Muscle of leg (tissue), 16 donors: ENCODE measurements at places on chromosomes 11 and 22. TPM values are rescaled to one million over a fixed set of nuclear protein-coding genes. Genes with fewer than 3 reads are reported as not detected.

The KRTAP5-1 gene
- total RNA-seq, result not detected

The ALG9 gene
- 25.7 TPM for total RNA-seq

DNA sequence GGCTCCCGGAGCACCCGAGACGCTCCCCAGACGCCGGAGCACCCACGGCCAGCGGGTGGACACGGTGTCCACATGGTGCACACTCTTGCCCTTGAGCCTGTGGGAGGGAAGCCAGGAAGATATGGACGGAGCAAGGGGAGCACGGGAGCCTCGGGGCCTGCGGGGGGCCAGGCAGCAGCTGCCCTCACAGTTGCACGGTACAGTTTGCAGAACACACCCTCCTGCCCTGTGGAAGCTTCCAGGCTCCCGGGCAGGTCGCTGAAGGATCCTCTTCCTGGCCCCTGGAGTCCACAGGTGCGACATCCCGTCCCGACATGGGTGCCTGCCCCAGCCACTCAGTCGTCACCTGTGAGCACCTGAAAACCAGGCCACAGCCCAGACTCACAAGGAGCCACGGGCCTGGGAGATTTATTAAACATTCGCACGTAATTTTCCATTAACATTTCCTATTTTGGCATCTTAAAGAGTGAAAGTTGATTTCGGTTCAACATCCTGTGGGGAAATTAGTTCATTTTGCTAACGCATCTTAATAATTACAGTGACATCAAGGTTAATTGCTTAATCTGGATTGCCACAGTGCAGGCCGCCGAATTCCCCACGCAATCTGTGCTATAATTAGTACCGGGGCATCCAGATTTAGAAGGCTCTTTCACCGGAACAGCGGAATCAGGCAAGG, 253.3 kb downstream of the BRD1 start:
- no peaks in the 10 kb centered on the region for H3K36me3 ChIP-seq
- H3K27ac ChIP-seq, result no peak overlapping the region
- no peaks in the 10 kb centered on the region for H3K27me3 ChIP-seq

DNA sequence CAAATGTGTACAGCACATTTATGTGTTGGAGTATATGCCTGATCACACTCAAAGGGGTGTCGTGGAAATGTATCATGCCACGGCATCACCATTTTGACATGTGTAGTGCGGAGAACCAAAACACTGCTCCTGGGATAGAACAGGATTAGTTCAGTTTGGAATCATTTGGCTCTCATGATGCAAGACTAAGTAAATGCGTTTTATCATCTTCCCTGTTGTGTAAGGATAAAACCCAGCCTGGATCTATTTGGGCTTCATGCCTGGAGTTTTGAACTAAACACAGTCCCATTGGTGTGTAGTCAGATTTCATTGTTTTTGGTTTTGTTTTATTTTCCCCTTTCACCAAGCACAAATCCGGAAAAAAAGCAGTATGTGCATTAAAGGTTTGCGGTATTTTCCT, 574.3 kb downstream of the NTM start:
- peak; percentile 95 for DNase-seq
- no peak overlapping the region for H3K4me3 ChIP-seq
- no peaks in the 10 kb centered on the region for H3K27me3 ChIP-seq

- DNase-seq, result no peak
- peaks cover 12% of the 10 kb centered on the region for H3K36me3 ChIP-seq
- peak overlapping the region; percentile 99 for H3K4me3 ChIP-seq
- H3K27me3 ChIP-seq, result peaks cover 2% of the 10 kb centered on the region
- H3K27ac ChIP-seq, result peak overlapping the region; percentile 13
- peaks cover 10% of the 10 kb centered on the region for H3K4me1 ChIP-seq
Observed at GRCh38 chr11:18105086-18105801, 638 bp downstream of the SAAL1 start.

DNA sequence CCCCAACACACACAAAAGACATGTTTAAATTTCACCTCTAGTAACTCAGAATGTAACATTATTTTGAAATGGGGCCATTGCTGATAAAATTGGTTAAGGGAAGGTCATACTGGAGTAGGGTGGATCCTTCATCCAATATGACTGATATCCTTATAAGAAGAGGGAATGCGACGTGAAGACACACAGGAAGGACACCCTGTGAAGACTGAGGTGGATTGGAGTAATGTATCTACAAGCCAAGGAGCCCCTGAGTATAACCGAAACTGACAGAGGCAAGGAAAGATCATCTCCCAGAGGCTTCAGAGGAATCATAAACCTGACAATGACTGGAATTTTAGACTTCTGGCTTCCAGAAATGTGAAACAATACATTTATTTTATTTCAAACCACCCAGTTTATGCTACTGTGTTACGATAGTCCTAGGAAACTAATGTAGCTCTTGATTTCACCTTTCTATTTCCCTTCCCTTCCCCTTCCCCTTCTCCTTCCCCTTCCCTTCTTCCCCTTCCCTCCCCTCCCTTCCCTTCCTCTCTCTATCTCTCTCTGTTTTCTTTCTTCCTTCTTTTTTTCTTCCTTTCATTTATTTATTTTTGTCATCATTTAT, 1775.4 kb downstream of the LRRC4C start:
- H3K27me3 ChIP-seq, result no peaks in the 10 kb centered on the region
- H3K27ac ChIP-seq, result no peak overlapping the region
- no peaks in the 10 kb centered on the region for H3K36me3 ChIP-seq

GRCh38 chr11:119571311-119571710, 148.3 kb upstream of the THY1 start:
- no peaks in the 10 kb centered on the region for H3K27me3 ChIP-seq
- no peak for DNase-seq
- peaks cover 12% of the 10 kb centered on the region for H3K4me1 ChIP-seq
- H3K36me3 ChIP-seq, result no peaks in the 10 kb centered on the region
- H3K27ac ChIP-seq, result no peak overlapping the region

- H3K27me3 ChIP-seq, result no peaks in the 10 kb centered on the region
- no peak for DNase-seq
- peaks cover 2% of the 10 kb centered on the region for H3K36me3 ChIP-seq
Observed at GRCh38 chr11:108847298-108847990, 182.6 kb downstream of the DDX10 start.

- no peaks in the 10 kb centered on the region for H3K36me3 ChIP-seq
- no peaks in the 10 kb centered on the region for H3K27me3 ChIP-seq
- H3K4me3 ChIP-seq, result no peak overlapping the region
- no peak for DNase-seq
- no peaks in the 10 kb centered on the region for H3K4me1 ChIP-seq
Observed at GRCh38 chr11:102734650-102735049, 9.9 kb upstream of the MMP8 start.

The DEPDC7 gene
- total RNA-seq, result 13.3 TPM

GRCh38 chr11:60989093-60989650, 17.7 kb downstream of the CD6 start:
- H3K4me1 ChIP-seq, result peaks cover 10% of the 10 kb centered on the region
- DNase-seq, result no peak
- H3K4me3 ChIP-seq, result no peak overlapping the region
- no peak overlapping the region for H3K27ac ChIP-seq

The MS4A10 gene
- total RNA-seq, result not detected

The LARGE2 gene
- total RNA-seq, result 0.75 TPM

The CCDC157 gene
- 0.89 TPM for total RNA-seq

DNA sequence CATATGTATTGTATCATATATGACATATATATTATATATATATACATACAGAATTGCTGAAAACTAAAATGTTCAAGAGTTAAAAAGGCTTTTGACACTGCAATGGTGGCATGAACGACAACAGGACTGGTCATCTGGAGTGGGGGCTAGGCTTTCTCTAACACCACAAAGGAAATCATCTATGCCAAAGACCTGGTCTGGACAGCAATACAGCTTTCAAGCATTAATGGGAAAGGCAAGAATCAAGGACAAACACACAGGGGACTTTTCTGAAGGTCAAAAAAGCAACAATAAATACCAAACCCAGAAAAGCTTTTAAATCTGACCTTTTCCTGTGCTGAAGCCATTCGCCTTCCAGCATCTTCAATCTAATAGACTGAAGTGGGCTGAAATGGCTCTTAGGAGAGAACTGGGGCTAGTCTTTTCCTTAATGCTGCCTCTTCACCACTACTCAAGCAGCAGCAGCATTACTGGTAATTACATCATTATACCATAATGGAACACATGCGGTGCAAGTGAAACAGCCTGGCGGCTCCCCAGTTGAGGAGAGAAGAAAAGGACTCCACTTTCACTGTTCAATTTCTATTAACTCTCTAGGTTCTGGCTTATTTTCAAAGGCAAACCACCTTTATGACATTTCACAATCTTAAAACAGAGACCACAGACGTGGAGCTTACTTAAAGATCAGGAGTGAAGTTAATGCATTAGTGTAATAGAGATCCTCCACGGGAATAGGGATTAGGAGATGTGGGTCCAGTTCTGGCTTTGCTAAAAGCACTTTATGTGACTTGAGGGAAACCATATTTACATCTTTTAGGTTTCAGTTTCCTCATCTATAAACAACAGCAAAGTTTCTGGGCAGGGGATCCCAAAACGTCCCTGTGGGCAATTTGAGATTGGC, 63.0 kb downstream of the GAB2 start:
- H3K36me3 ChIP-seq, result no peaks in the 10 kb centered on the region
- H3K4me1 ChIP-seq, result peaks cover 23% of the 10 kb centered on the region
- peak; percentile 50 for DNase-seq
- no peak overlapping the region for H3K27ac ChIP-seq

- DNase-seq, result peak; percentile 29
- peaks cover 11% of the 10 kb centered on the region for H3K4me1 ChIP-seq
- H3K36me3 ChIP-seq, result no peaks in the 10 kb centered on the region
- no peak overlapping the region for H3K4me3 ChIP-seq
- no peak overlapping the region for H3K27ac ChIP-seq
- no peaks in the 10 kb centered on the region for H3K27me3 ChIP-seq
Observed at GRCh38 chr11:132245403-132246385, 875.3 kb downstream of the NTM start.

The TMPRSS5 gene
- 0.80 TPM for total RNA-seq

DNA sequence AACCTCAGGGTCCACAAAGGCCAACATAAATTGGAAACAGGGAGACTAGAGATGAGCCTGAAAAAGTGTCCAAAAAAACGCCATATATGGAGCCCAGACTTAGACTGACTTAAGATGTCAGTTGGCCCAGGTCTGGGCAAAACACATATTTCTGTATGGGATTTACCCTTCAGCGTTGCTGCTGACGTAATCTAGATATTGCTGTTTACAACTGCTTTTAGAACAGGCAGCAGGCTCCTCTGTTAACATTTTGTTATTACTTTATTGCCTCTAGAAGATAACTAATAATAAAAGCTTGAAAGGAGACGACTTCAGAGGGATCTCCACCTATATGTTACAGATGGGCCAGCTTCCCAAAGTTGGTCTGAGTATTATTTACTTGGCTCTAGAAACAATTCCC, 8.7 kb downstream of the ME3 start:
- H3K4me1 ChIP-seq, result no peaks in the 10 kb centered on the region
- H3K4me3 ChIP-seq, result no peak overlapping the region
- peak; percentile 26 for DNase-seq
- no peak overlapping the region for H3K27ac ChIP-seq

DNA sequence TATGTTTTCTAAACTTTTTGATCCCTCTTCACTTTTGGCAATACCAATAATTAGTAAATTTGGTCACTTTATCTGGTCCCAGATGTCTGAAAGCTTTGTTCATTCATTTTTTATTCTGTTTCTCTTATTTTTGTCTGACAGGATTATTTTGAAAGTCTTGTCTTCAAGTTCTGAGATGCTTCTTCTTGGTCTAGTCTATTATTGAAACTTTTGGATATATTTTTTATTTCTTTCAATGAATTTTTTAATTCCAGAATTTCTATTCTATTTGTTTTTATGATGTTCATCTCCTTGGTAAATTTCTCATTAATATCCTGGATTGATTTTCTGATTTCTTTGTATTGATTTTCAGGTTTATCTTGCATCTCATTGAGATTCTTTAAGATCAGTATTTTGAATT, 54.1 kb upstream of the RAB38 start:
- H3K36me3 ChIP-seq, result no peaks in the 10 kb centered on the region
- no peak overlapping the region for H3K27ac ChIP-seq
- DNase-seq, result no peak
- no peak overlapping the region for H3K4me3 ChIP-seq

The RAB36 gene
- total RNA-seq, result 1.0 TPM

DNA sequence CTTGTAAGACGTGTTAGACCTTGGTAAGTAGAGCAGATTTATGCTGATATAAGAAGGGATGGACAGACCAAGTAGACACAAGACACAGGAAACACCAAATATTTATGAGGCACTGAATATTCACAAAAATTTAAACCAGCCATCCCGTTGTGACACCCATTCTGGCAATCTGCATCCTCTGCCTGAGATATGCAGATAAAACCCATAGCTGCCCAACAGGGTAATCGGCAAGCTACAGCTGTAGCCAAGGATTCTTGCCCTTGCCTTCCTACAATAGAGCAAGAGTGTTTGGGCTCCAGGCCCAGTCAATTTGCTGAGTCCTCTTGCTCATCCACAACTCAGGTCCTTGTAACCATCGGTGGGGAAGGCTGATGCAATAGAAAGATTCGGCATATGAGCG, 18.5 kb upstream of the MPZL2 start:
- no peak overlapping the region for H3K27ac ChIP-seq
- no peak overlapping the region for H3K4me3 ChIP-seq
- H3K27me3 ChIP-seq, result peaks cover 7% of the 10 kb centered on the region
- DNase-seq, result no peak

GRCh38 chr11:12152321-12152720, 41.9 kb downstream of the MICAL2 start:
- no peak for DNase-seq
- no peaks in the 10 kb centered on the region for H3K4me1 ChIP-seq
- no peaks in the 10 kb centered on the region for H3K36me3 ChIP-seq
- H3K27ac ChIP-seq, result no peak overlapping the region

DNA sequence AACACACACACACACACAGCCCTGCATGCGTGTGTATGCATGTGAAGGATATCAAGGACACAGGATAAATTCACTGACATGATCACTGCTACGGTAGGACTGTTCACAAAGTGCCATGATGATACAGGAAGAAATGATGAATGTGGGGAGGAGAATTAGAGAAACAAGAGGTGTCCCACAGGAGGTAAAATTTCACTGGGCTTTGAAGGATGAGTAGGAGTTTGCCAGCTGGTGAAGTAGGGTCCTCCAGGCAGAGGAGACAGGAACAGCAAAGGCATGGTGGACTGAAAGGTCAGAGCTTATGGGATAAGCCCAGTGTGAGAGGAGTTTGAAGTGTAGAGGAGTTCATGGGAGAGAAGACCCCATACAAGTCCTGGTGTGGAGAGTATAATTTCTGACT, 18.6 kb downstream of the NECTIN1 start:
- no peaks in the 10 kb centered on the region for H3K36me3 ChIP-seq
- H3K4me1 ChIP-seq, result peaks cover 17% of the 10 kb centered on the region
- no peak overlapping the region for H3K27ac ChIP-seq
- H3K4me3 ChIP-seq, result no peak overlapping the region
- DNase-seq, result no peak
